SJSA1 (cell line): ENCODE measurements at places on chromosomes 1 and 21. TPM values are rescaled to one million over a fixed set of nuclear protein-coding genes. Genes with fewer than 3 reads are reported as not detected.
A peak's percentile ranks its signal among the peaks of the same experiment; 100 is the strongest.

GRCh38 chr1:145927063-145927886 is at the start of gene RBM8A:
Gene RBM8A, minus strand, starts transcription at chr1:145927484. Its CDS starts 58 bp downstream, at chr1:145927426.
- DNase-seq: peak; percentile 97

FAM72B gene
- 5.1 and 9.6 TPM in 2 replicates for total RNA-seq

DNA sequence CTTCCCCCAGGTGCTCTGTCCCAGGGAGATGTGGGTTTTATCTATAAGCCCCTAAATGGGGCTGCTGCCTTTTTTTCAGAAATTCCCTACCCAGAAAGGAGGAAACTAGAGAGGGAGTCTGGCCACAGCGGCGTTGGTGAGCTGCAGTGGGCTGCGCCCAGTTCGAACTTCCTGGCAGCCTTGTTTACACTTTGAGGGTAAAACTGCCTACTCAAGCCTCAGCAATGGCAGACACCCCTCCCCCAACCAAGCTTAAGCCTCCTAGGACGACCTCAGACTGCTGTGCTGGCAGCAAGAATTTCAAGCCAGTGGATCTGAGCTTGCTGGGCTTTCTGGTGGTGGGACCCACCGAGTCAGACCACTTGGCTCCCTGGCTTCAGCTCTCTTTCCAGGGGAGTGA is 46.2 kb upstream of the PAPPA2 start:
- no peak for DNase-seq

GRCh38 chr1:205735218-205735617 is 14.8 kb downstream of the NUCKS1 start:
- no peak for DNase-seq

- DNase-seq: no peak
Observed at GRCh38 chr1:117336088-117336817, 31.0 kb upstream of the MAN1A2 start.

DNA sequence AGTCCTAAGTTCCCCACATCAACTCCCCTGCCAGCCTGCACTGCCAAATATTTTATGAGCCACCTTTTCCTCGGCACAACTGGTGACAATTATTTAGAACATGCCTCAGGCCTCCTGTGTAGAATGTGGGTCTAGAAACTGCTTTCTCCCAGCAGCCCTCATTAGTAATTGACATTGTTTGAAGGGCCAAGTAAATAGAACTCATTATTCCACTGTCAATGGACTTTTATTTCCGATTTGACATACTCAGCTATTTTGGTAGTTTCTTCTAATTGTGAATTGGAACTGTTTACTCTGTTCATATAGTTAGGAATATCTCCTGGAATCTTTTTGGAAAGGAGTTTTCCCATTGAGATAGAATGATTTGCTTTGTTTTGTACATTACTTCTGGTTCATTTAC is 168.8 kb upstream of the L1TD1 start:
- no peak for DNase-seq

GRCh38 chr21:44885615-44886014 is 12.1 kb upstream of the PTTG1IP start:
- no peak for DNase-seq

- DNase-seq: no peak
Observed at GRCh38 chr1:185693654-185694053, 40.5 kb upstream of the HMCN1 start.

DNA sequence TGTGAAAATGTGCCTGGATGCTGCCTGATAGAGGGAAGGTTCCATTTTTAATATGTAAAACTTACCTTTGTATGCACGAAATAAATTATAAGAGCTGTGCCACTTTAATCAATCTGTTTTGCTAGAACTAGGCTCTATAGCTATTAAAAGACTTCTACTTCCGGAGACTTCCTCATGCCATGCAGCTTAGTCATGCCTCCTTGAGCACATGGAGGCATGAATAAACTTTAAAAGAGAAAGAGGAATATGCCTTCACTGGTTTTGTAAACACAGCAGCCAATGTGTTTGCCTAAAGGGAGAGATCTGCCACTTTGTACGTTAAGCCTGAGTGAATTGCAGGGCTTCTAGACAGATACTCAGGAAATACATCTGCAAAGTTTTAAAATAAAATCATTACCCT is 604.6 kb downstream of the LRRIQ3 start:
- peak; percentile 81 for DNase-seq

DNA sequence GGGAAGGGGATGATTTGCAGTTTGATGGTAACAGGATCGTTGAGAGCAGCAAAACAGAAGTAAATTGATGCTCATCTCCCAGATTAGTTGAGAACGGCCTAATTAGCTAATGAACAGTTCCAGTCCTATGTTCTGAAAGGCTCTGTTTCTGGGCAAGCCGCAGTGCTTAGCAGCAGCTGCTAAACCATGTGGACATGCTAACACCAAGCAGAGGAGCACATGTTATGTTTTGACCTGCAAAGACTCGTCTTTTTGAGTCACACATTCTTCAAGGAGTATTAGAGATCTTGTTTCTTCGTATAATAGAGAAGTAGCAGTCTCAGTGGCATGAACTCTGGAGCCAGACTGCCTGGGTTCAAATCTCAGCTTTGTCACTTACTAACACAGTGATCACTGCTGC is 58.1 kb downstream of the CACNA1E start:
- no peak for DNase-seq

DNA sequence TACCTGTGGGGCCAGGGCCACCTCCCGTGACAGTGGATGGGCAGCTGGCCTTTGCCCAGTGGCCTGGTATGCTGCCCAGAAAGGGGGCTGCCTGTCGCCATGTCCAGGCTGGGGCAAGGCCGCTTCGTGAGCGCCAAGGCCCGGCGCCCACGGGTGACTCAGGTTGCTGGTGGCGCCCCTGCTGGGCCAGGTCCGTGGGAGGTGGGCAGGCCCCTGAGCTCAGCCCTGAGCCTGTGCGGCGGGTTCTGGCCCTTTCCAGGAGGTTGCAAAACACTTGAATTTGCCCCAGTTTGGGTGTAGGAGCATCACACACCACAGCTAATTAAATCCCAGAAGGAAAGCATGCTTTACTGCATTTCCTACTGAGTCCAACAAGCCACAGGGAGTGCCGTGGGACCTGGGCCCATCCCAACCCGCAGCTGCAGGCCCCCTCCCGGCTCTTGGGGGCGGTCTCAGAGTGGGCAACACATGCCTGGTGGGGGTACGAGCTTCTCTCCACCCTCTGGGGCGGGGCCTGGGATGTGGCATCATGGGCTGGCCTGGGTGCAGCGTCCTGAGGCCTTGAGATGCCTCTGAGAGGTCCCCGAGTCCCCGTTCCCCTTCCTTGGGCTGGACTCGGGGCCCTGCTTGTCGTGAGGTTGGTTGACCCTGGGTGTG is 159.8 kb downstream of the PEX14 start:
- no peak for DNase-seq

- DNase-seq: no peak
Observed at GRCh38 chr1:116426401-116426800, 53.4 kb downstream of the ATP1A1 start.

USP1 gene
- 100 and 106 TPM in 2 replicates for total RNA-seq

SH3BGR gene
- 5.2 and 104 TPM in 2 replicates for total RNA-seq

IL20 gene
- 0.25 and 0.53 TPM in 2 replicates for total RNA-seq

ABCG1 gene
- total RNA-seq: 4.5 and 11.5 TPM in 2 replicates

GRCh38 chr21:42459082-42459460 is 37.0 kb downstream of the RSPH1 start:
- no peak for DNase-seq

- no peak for DNase-seq
Observed at GRCh38 chr1:211975152-211975941, 60.0 kb downstream of the INTS7 start.

- DNase-seq: no peak
Observed at GRCh38 chr1:242738702-242739645, 214.5 kb upstream of the PLD5 start.

VAV3 gene
- total RNA-seq: not detected in 2 replicates

- no peak for DNase-seq
Observed at GRCh38 chr1:107105914-107106313, 34.9 kb upstream of the NTNG1 start.
